GM19239 (cell line): ENCODE measurements at places on chromosomes 7 and 10.

DNA sequence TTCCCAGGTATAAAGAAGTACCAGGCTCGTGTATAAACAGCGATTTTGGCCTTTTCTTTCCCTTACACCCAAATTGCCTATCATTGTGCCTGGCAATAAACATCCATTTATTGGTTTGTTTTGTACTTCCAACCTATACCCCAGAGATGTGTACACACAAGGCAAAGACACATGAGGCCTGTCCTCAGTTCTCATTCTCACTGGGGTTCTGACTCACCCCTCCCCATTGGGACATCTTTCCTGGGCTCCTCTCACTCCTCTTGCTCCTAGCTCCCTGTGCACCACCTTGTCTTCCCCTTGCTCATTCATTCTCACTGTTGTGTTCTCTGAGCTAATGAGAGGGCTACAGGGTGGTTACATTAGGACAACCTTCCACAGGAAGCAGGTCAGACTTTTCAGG lies 240.7 kb downstream of the ANK3 start:
- DNase-seq = no peak

DNA sequence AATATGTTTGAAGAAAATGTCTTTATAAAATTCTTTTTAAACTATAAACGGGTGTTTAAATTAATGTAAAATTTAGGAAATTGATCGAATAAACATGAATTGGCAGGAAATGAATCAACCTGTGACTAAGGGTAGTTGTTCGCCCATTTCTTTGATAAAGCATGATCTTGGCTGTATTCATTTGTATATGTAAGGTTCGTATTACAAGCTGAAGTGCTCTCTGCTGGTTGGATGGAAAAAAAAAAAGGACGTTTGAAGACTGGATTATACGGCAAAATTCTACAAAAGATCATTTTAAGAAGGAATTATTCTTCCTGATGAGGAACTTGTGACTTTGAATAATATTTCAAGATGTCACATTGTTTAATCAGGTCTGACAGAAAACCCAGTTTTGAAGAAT lies 185.4 kb upstream of the ANK3 start:
- no peak for DNase-seq

DNA sequence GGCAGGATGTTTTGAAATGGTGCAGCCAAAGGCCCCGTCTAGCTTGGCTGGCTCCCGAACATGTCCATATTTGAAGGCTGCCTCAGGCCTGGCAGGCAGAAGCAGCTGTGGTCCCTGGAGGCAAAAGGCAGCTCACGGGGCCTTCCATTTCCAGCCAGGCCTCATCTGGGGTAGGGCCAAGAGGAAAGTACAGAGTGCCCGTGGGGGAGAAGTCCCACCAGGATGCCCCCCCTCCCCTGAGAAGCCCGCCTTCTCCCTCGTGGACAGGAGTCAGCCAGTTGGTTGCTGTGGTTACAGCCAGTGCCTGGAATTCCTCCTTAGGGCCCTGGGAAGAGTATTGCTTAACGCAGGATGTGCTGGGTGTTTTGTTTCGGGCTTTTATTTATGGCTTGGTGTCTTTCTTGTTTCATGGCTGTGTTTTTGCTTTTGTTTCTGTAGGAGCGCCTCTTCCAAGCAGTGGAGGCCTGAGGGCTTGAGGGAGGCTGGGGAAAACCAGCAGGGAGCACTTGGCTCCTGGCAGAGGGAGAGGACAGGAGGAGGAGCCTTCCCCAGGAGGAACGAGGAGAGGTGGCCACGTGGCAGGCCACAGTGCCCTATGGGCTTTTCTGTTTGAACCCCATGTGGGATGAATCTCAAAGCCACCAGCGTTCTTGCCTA lies 45.4 kb downstream of the CHST3 start:
- no peak for DNase-seq

DNA sequence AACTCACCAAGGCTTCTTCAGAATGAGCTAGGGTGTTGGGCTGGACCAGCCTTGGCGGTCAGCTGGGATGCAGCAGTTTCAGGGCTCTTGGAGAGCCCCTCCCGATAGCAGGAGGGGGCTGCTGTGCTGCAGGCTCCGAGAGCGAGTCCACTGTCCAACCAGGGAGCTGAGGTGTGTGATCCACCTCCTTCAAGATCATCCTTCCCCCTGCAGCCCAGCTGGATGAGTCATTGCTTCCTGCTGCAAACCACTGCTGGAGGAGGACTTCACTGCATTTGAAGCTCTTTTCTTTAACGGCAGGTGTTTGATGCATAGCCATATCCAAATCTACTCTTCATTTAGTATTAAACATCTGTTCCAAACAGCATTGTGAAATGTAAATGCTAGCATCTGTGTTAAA lies 54.2 kb upstream of the EBF3 start:
- no peak for DNase-seq

- DNase-seq = no peak
These were observed 152.2 kb downstream of the CYP26A1 start for GRCh38 chr10:93225938-93226337.

- DNase-seq = no peak
These were observed 277.1 kb upstream of the KLF6 start for GRCh38 chr10:4062072-4062471.

GRCh38 chr10:92387289-92387940 lies 96.4 kb downstream of the MARCHF5 start:
- DNase-seq = no peak

- DNase-seq = peak; percentile 29
These were observed 20.0 kb upstream of the GALNTL5 start for GRCh38 chr7:151936207-151936606.

GRCh38 chr7:14303536-14303935 lies 314.1 kb upstream of the ETV1 start:
- no peak for DNase-seq

DNA sequence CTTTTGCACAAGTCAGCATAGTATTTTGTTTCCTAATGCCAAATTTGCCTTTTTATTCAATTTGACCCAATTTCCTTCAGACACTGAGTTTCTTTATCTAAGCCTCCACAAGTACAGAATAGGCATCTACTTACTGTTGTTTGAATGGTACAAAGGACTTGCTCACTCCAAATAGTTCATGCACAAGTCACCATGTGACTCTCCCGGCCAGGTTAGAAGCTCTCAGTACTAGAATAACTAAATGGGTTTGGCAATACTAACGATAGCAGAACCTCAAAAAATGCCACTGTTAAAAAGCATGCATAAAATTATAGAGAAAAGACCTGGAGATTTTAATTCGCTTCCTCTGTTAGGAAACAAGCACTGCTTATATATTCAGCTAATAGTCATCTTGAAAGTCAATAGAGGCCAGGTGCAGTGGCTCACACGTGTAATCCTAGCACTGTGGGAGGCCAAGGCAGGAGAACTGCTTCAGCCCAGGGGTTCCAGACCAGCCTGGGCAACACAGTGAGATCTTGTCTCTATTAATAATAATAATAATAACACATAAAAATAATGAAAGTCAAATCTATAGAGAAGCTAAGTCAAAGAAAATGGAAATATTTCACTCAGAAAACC lies 335.8 kb upstream of the MBL2 start:
- DNase-seq = no peak

DNA sequence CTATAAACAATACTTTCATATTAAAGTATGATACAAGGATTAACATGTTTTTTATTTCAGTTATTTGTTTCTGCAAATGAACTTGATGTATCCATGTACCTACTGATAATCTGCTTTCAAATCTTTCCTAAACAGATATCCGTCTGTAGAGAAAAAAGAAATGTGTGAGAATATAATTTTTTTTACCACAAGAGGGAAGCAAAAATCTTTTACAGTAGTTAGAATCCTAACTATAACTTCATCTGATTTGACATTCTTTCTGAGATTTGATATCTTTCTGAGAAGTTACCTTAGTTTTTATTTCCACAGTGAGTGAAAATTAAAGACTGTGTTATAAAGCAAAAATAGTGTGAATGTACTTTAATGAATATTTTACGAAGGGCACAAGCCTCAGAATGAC lies 203.9 kb upstream of the PCLO start:
- DNase-seq = no peak

DNA sequence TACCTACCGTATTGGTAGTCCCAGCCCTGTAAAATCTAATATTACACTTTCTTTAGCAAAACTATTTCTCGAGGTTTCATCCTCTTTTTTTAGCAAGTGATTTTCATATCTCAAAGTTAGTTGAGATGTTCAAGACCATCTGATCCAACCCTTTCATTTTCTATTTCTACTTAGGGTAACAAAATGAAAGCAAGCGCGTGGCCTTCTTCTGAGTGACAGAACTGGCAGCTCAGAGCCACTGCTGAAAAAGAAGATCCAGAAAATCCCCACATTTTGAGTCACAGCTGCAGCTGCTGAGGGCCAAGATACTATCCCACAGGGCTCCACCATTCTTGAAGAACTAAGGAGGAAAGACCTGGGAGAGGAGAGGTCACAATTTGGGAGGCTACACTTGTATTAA lies 24.8 kb upstream of the ZNF800 start:
- DNase-seq = peak; percentile 21
